ENCODE measurements at places on chromosomes 13 and 19.

GRCh38 chr13:95793781-95794180 is 116.8 kb downstream of the DNAJC3 start:
- H3K4me3 ChIP-seq, result no peak overlapping the region
- no peaks in the 10 kb centered on the region for H3K4me1 ChIP-seq
- H3K27me3 ChIP-seq, result no peaks in the 10 kb centered on the region
- peaks cover 40% of the 10 kb centered on the region for H3K36me3 ChIP-seq

- H3K27me3 ChIP-seq, result no peaks in the 10 kb centered on the region
- H3K27ac ChIP-seq, result no peak overlapping the region
- no peak overlapping the region for H3K4me3 ChIP-seq
- H3K36me3 ChIP-seq, result peaks cover 44% of the 10 kb centered on the region
- no peak for DNase-seq
These were observed 13.0 kb downstream of the SAMD4B start for GRCh38 chr19:39355253-39355652.

GRCh38 chr13:25874907-25875306 is 176.9 kb downstream of the SHISA2 start:
- no peaks in the 10 kb centered on the region for H3K27me3 ChIP-seq
- peak overlapping the region; percentile 86 for H3K27ac ChIP-seq
- H3K4me1 ChIP-seq, result peaks cover 58% of the 10 kb centered on the region
- peak overlapping the region; percentile 65 for H3K4me3 ChIP-seq
- peaks cover 6% of the 10 kb centered on the region for H3K36me3 ChIP-seq

DNA sequence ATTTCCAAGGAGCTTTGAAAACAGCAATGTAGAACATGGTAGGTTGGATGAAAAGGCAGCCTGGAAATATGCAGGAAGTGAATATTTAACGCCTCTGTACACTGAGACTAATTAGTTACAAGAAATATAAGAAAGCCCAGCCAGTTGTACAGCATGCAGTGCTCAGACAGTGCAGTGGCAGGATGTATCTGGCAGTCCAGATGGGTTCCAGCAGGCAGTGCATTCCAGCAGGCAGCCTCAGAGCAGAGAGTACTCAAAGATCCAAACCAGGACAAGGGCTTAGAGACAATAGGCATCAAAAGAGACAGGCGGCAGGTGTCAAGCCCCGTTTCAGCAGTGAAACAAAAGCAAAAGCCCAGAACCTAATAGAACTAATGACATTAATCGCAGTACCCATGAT is 2776.3 kb downstream of the PCDH9 start:
- no peaks in the 10 kb centered on the region for H3K4me1 ChIP-seq
- no peaks in the 10 kb centered on the region for H3K36me3 ChIP-seq
- DNase-seq, result no peak
- H3K27ac ChIP-seq, result no peak overlapping the region
- no peaks in the 10 kb centered on the region for H3K27me3 ChIP-seq
- no peak overlapping the region for H3K4me3 ChIP-seq

DNA sequence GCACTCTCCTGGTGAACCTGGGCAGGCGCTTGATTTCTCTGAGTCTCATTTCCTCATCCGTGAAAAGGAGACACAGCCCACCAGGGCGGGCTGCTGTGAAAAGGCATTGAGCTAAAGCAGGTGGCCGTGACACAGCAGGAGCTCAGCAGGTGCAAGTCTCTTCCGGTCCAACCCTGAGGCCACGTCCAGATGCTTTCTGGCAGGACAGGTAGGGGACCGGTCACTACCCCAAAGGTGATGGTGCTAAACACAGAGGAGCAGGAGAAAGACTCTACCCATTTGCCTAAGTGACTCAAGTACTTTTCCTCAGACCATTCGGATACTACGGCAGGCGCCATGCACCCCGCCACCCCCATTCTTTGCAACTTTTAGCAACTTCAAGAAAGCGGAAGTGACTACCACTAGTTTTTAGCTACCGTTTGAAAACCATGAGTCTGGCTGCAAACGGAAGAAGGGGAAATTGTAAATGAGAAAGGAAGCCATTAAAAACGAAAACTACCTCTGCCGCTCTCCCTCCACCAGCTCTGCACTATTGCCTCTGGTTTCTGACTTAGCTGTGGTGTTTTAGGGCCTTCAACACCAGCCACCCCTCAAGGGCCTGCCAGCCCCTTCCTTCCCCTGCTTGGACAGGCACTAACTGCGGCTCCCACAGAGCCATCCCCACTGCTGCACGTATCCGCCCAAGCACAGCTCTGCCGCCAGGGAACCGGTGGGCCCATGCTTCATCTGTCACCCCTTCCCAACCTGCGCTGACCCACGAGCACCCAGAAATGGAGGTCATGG is 4.8 kb downstream of the PPP6R1 start:
- H3K4me1 ChIP-seq, result peaks cover 54% of the 10 kb centered on the region
- H3K36me3 ChIP-seq, result peaks cover 59% of the 10 kb centered on the region
- H3K27ac ChIP-seq, result peak overlapping the region; percentile 98
- DNase-seq, result peak; percentile 57
- H3K4me3 ChIP-seq, result peak overlapping the region; percentile 99

GRCh38 chr19:1513499-1514294 is 878 bp upstream of the ADAMTSL5 start:
- H3K36me3 ChIP-seq, result no peaks in the 10 kb centered on the region
- H3K27me3 ChIP-seq, result peaks cover 15% of the 10 kb centered on the region
- peak; percentile 72 for DNase-seq
- peak overlapping the region; percentile 26 for H3K4me3 ChIP-seq
- no peak overlapping the region for H3K27ac ChIP-seq
